ENCODE measurements at places on chromosomes 5 and 9.

DNA sequence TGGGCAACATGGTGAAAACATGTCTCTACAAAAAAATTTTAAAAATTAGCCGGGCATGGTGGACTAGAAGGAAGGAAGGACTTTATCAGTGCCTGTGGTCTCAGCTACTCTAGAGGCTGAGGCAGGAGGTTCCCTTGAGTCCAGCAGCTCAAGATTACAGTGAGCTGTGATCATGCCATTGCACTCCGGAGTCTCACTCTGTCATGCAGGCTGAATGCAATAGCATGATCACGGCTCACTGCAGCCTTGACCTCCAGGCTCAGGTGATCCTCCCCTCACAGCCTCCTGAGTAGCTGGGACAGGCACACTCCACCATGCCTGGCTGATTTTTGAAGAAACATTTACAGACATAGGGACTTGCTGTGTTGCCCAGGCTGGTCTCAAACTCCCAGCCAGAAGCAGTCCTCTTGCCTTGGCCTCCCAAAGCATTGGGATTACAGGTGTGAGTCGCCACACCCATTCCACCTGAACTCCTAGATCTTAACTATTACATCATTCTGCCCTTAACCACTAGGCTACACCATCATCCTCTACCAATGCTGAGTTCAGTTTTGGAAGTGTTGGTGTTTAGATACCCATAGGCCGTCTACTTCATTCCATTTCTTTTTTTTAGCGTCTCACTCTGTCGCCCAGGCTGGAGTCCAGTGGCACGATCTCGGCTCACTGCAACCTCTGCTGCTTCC lies 2.0 kb upstream of the URM1 start:
- no peak for DNase-seq

- no peak for DNase-seq
These were observed 1.0 kb downstream of the HMGCS1 start for GRCh38 chr5:43312076-43312661.

DNA sequence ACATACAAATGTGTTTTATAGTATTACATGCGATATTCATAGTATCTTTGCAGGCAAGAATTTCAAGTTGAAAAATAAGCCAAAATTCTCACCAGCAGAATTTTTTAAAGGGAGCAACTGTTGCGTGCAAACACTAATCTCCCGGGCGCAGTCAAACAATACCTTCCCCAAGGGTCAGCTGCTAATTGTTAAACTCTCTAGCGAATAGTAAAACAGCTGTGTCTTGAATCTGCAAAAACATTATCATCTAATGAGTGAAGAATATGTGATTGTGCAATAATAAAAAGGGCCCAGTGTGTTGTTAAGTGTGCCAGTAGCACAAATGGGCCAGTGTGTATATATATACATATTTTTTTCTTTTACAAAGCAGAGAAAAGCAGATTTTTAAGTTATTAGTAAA lies 131.4 kb downstream of the CCDC192 start:
- DNase-seq: peak; percentile 70

DNA sequence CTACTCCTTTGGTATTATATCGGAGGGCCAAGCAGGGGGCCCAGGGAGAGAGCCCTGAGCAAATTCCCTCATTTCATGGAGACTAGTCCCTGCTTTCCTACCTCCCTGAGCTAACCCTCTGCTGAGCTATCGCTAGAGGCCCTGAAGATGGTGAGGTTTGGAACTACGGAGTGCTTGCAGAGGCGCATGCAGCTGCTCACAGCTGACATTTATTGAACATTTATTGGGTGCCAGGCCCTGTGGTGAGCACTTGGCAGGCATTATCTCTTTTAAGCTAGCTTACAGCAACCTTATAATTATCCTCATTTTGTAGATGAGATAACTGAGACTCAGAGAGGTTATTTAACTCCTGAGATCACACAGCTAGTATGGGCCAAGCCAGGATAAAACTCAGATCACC lies 9.8 kb downstream of the FAT2 start:
- DNase-seq: no peak

DNA sequence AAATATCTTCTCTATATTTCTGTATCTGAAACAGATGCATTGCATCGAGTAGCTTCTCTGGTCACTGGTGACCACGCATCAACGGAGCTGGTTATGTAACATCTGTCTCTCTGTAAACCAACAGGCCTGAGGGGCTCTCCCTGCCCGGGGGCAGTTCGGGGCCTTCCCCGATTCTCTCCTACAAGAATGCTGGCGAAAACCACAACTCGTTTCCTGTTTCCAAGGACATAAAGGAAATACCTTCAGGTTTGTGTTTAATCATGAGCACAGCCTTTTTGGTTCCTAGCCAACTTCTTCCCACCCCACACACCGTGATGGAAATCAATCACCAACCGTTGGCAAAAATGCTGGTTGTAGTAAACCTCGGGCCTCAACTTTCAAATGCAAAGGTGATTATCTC lies 25.1 kb downstream of the GDNF start:
- peak; percentile 63 for DNase-seq

- DNase-seq: peak; percentile 83
These were observed 998.8 kb downstream of the MAT2B start for GRCh38 chr5:164504141-164504772.

GRCh38 chr5:109788596-109788995 lies 98.9 kb downstream of the MAN2A1 start:
- DNase-seq: no peak

DNA sequence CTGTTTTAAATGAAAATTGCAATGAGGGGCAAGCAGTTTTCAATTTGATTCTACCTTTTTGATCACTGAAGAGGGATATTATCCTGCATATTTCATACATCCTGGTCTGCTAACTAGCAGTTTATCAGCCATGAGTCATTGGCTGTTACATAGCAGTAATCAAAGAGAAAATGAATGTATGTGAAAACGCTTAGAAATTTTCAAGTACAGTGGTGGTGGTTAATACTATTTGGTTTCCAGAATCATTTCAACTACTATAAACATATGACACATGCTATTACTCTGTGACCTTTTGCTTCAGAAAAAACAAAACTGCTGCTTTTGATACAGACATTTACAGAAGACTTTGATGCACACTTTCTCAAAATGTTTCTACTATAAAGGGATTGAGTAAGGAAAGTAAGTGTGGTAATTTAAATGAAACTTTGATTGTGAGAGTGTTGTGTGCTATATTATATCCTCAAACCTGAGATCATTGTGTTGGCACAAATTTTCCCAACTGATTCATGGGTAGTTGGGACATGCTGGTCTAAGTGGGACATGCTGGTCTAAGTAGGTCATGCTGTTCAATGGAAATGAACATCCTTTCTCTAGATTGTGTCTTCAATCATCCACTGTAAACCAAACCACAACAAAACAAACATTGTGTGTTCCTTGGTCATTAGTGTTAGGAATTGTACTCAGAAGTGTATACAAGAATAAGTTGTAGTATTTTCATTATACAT lies 5.1 kb downstream of the RNF14 start:
- peak; percentile 20 for DNase-seq

DNA sequence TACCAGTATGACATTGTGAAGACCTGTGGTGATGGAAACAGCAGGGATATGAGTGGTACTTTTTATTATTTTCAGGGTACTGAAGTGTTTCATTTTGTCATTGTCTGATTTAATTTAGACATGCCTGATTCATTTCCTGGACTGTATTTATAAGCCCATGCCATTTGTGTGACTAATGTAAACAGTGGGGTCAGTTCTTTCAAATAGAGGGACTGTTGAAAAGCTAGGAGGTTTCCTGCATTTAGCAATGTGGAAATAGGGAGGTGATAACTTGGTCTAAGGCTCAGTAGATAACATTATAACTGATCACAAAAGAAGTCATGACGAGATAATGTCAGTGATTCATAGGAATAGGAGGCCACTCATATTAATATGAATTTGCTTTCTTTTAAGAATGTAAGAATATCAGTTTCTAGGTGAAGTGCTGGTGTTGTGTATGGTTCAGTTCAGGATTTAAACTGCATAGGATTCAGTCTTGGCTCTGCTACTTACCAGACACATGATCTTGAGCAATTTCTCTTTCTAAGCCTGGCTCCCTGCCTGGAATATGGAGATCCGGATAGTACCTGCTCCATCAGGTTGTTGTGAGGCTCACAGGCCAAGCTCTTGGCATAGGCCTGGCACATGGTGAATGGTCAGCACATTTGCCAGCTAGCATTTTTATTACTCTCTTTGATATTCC lies 7.5 kb downstream of the RASGRF2 start:
- peak; percentile 79 for DNase-seq

- no peak for DNase-seq
These were observed 396.7 kb upstream of the CLINT1 start for GRCh38 chr5:158255609-158256008.

GRCh38 chr9:29220596-29221251 lies 1647.4 kb upstream of the C9orf72 start:
- no peak for DNase-seq

GRCh38 chr9:86353655-86354010 lies 577 bp downstream of the TUT7 start:
- DNase-seq: no peak

- no peak for DNase-seq
These were observed 517 bp downstream of the ALDH1A1 start for GRCh38 chr9:72952381-72952690.

DNA sequence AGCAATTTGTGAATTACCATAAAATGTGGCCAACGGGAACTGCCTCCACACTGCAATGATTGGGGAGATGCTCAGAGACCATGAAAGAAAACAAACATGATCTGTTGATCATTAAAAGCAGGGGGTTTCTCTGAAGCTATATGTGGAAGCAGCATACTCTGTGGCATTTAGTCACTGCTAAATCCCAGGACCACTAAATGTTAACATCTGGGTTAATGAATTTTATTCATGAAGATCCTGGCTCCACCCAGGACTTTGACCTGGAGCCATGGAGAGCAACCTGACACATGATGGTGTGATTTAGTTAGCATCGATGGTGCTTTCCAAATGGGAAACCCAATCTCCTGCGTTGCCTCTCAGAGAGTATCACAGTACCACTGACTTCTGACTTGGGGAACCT lies 497.8 kb downstream of the AGTPBP1 start:
- DNase-seq: no peak

GRCh38 chr9:99809586-99810319 lies 11.9 kb upstream of the NR4A3 start:
- no peak for DNase-seq

DNA sequence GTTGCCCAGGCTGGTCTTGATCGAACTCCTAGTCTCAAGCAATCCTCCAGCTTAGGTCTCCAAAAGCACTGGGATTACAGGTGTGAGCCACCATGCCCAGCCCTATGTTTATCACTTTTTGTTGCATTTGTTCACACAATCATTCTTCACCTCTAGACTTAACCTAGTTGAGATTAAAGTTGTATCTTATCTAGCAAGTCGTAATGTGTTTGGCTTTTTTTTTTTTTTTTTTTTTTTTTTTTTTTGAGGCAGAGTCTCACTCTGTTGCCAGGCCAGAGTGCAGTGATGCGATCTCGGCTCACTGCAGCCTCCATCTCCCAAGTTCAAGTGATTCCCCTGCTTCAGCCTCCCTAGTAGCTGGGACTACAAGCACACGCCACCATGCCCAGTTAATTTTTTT lies 90.2 kb upstream of the C9orf72 start:
- no peak for DNase-seq

DNA sequence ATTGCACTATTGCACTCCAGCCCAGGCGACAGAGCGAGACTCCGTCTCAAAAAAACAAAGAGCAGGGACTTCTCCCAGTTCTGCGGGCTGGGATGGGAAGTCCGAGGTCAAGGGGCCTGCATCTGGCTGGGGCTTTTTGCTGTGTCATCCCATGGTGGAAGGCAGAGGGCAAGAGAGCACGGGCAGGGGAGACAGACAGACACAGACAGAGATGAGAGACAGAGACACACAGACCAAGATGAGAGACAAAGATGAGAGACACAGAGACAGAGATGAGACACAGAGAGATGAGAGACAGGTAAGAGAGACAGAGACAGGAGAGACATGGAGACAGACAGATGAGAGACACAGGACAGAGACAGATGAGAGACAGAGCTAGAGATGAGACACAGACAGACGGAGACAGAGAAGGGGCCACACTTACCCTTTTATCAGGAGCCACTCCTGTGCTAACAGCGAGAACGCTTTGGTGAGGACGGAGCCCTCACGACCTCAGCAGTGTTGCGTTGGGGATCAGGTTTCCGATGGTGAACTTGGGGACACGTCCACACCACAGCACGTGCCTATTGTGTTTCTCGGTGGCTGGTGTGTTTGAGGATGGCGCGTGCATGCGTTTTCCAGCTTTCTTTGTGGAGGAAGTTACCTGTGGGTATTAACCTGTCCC lies 8.9 kb upstream of the TOR4A start:
- DNase-seq: no peak

DNA sequence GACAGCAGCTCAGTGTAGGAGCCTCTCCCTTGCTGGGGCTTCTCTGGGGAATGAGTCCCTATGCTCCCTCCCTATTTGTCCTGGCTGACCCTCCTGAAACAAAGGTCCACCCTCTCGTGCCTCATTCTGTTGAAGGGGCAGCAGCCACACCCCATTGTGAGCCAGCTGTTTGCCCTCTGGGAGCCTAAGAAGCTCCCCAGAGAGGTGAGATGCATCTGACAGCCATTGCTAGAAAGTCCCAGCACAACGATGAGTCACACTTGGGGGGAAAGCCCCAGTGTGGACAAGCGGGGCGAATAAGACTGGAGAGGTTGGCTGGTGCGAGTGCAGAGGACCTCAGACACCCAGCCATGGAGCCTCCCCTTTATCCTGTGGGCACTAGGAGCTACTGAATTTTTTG lies 101.4 kb downstream of the PPARGC1B start:
- peak; percentile 81 for DNase-seq

DNA sequence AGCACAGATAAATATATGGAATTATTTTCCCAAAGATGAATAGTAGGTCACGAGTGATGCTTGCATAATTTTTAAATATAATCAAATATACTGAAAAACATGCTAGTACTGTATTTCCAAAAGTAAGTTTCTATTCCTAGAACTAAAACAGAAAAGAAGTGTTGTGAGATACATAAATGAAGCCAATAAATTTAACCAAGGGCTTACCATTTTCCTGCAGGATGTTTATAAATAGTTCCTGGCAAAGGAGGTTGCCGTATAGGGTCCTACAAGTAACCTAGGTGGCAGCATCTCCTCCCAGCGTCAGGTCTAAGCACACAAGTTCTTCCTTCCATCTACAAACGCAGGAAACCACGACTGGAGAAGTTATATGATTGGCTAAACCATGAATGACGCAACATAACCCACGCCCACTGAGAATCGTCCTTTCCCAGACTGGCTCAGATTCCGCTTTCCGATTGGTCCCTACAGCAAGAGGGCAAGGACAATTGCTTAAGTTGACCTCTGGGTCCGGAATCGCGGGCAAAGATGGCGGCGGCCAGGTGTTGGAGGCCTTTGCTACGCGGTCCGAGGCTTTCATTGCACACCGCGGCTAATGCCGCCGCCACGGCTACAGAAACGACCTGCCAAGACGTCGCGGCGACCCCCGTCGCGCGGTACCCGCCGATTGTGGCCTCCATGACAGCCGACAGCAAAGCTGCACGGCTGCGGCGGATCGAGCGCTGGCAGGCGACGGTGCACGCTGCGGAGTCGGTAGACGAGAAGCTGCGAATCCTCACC lies at the start of gene MRPS30:
TSS of gene MRPS30 (plus strand) at position 513 of the 780 bp plus-strand sequence. CDS start at position 529, 16 bp downstream.
- peak; percentile 99 for DNase-seq

GRCh38 chr5:40074826-40075225 lies 604.9 kb upstream of the PTGER4 start:
- DNase-seq: no peak
